ENCODE measurements at places on chromosomes 6 and 20.

- DNase-seq, result no peak
Measured at GRCh38 chr6:2232445-2232844, 13.0 kb downstream of the GMDS start.

GRCh38 chr6:170269151-170269845 lies 21.6 kb downstream of the DLL1 start:
- no peak for DNase-seq

DNA sequence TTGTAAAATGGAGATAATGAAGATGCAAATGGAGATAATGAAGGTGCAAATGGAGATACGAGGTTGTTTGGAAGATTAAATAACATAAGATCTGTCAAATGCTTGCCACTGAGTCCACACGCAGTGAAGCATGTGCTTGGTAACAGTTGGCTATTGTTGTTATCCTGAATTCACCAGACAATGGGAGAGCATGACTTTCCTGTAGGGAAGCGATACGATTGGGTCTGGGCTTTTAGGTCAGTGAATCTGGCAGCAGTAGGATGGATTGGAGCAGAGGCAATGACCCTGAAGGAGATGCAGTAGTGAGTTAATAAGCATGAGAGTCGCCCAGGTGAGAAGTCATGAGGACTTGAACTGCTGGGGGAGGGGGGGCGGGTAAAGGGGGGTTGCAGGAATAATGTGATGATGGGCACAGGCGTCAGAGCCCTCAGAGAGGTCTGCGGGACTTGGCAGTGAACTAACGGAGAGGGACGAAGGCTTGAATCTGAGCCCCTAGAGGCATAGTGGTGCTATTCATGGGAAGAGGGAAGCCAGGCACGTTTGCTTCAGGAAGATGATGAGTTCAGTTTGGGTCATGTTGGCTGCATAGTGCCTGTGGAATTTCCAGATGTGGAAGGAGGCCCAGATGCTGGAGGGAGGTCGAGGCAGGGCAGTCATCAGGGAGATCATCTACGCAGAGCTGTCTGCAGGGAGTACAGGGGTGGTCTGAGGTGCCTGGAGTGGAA lies 55.4 kb downstream of the ZDHHC14 start:
- no peak for DNase-seq

DNA sequence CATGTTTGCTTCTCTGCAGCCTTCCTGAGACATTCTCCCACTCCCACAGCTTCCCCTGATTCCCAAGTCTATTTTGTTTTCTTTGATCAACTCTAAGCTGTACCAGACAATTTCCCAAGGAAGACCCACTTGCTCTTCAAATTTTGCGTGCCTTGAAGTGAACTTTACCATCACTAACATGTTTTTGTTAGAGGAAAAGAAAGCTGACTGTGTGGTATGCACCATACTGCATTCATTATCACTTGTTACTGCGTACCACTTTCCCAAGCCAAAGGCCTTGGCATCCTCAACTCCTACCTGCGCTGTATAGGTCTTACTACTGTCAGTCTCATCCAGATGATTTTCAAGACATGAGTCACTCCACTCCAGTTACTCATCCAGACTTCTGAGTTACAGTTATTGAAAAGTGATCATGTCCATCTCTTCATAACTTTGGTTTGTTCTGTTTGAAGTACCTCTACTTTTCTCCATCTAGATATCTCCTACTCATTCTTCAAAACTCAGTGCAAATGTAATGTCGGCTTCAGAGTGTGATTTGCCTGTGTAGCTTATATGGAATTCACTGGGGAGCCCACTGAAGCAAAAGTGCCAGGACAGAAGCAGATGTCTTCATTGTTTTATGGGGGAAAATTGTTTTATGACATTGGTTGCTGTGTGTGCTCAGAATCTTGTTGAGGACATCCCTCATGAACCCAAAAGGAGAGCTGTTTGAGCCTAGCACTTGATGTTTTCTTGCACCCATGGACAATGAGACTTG lies 5.2 kb downstream of the RPS12 start:
- DNase-seq, result no peak

GRCh38 chr6:166779381-166779780 lies 152.3 kb upstream of the RPS6KA2 start:
- no peak for DNase-seq

GRCh38 chr6:35415065-35415891 lies 36.9 kb upstream of the FANCE start:
- no peak for DNase-seq

DNA sequence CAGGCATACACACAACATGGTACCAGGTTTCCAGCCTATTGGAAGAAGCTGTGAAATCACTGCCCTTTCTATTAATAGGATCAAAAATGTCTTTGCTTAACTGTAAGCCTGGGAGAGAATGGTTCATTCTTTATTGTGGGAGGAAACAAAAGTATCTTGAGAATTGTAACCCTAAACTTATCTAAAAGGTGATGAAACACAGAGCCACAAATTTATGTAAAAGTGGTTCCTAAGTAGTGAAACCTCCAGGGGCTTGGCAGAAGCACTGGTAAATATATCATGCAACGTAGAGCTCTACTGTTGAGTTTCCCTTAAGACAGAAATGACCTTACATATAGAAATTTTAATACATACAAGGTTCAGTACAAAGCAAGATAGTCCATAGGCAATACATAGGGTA lies 17.2 kb upstream of the NOX3 start:
- no peak for DNase-seq

DNA sequence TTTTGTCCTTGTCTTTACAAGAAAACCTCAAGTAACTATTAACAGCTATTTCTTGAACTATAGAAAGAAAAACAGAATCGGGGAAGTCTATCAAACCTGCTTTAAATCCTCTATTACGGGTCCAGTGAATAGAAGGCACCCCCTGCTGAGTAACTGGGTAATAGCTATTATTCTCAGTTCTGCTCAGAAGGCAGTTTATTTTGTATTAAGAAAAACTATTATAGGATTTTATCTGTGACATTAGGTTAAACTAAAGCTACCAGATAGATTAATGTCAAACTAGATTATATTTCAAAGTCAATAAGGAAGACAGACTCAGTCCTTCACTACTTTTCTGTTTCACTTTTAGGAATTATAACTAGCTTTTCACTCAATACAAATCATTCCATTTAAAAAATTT lies 93.7 kb downstream of the DST start:
- no peak for DNase-seq

DNA sequence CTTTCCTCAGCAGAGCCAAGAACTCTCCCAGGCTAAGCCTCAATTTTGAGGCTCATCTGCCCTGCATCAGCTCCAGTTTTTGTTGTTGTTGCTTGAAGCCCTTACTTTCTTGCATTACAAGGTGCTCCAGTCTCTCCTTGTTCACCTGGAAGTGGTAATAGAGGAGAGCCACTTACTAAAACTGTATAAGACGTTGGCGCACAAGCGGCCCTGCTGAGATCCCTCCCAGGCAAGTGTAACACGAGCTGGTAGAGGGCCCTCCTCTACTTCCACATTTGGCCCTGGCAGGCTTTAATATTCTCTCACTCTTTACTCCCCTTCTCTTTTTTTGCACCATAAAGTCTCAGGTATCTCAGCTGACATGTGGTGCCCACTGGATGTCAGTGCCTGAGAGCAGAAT lies 19.5 kb downstream of the GCM2 start:
- DNase-seq, result no peak

DNA sequence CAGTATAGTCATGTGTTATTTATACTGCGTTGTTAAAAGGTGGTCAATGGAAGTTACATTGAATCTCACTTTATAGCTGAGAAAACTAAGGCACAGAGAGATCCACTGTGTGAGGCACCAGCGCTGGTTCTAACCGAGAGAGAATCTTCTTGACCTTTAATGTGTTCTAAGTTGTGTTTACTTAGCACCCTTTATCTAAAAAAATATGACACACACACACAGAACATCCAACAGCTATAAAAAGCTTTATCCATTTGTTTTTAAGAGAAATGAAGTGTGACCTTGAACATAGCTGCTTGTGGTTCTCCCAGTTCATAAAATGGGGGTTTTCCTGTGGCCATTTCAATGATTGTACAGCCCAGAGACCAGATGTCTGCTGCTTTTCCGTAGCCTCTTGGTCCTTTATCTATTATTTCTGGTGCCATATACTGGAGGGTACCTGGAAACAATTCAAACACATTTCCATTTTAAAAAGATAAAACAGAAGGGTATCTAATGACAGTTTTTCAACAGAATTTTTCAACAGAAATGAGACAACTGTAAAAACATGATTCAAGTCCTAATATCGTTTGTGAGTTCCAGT lies 54.8 kb upstream of the MAP7 start:
- DNase-seq, result no peak

DNA sequence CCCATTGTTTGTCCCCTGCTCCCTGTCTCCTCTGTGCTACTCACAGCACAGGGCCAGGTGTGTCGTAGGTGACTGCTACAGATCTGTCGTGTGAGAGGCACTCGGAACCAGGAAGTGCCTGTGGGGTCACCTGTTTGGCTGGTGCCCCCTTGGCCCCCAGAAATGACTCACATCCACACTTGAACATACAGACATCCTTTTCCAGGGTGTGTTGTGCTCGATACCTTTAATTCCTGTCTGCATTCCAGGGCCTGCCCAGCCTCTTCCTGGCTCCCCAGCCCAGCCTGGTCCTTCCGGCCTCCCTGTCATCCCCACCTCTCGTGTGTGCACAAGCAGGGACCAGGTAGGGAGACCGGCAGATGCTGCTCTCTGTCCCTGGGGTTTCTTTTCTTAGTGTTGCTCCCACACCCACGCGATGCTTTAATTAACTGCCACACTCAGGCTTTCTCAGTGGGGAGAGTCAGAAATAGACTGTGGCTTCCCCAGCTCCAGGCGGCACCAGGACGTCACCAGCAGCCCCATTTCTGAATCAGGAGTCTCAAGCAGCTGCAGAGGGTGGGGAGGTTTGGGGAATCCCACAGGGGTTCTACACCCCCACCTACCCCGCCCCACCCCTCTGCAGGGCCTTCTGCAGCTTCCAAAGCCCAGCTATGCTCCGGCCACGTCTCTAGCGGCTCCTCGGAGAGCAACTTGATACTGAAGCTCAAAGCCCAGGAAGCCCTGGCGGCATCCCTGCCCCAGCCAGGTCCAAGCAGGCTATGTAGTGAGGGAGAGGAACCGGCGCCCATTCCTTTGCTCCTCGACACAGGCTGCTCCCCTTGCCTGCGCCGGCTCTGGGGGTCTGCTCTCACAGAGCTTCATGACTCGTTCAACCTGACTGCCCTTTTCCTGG lies 102.2 kb downstream of the SYCP2 start:
- DNase-seq, result no peak

DNA sequence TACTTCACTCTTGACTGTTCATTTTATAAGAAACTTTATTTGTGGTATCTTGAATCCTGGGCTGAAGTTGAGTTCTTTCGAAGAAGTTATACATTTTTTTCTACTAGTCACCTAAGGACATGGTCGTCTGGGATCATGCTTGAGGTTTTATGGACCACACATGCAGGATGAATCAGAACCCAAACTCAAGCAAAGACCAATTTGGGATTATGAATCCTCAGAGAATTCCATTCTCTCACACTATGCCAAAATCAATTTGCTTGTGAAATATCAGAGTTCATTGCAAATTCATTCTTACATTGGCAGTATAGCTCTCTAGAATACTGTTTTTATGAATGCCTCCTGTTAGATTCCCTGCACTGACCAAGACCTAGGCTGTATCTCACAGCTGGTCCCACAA lies 114.3 kb upstream of the HDAC2 start:
- no peak for DNase-seq

DNA sequence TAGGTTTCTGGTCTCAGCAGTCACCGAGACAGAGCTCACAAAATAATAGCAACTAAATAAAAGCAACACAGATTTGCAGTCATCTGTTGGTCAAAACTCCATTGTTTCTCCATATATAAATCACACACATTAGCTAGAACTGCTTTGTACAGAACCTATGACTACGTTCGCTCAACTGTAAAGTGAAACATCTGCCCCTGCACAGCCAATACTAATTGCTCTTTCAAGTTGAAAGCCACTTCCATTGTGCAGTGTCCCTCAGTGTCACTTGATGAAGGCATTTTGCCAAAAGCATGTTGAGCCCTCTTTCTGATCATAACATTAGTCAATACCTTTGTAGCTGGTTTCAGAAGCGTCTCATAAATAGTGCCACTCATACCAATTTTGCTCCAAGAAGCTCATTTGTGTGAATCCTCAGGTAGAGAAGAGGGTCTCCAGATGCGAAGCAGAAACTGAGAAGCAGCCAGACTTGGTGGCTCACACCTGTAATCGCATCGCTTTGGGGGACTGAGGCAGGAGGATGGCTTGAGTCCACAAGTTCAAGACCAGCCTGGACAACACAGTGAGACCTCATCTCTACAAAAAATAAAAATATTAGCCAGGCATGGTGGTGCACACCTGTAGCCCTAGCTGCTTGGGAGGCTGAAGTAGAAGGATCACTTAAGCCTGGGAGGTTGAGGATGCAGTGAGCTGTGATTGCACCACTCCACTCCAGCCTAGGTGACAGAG lies 68.9 kb downstream of the PERP start:
- DNase-seq, result no peak

GRCh38 chr6:43075670-43076463 lies at the start of gene PTK7:
PTK7 (plus strand) TSS chr6:43076314; CDS start chr6:43076489, 175 bp downstream.
- DNase-seq, result no peak

DNA sequence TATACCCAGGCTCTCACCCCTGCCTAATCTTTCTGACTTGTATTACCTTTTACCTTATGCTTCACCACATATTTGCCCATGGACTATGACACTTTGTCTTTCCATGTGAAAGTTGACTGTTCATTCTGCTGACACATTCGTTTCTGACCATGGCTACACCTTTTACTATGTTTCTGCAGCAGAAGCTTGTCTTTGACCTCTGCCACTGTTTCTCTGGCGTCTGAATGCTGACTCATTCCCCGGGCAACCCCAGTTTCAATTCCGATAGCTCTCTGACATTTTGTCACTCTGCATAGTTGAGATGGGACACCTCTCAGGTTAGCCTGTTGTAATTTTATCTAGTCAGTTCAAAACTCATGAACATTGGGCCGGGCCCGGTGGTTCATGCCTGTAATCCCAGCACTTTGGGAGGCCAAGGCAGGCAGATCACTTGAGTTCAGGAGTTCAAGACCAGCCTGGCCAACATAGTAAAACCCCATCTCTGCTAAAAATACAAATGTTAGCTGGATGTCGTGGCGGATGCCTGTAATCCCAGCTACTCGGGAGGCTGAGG lies 50.7 kb downstream of the SLC26A8 start:
- DNase-seq, result no peak

GRCh38 chr20:60691966-60692615 lies 560.0 kb upstream of the CDH4 start:
- DNase-seq, result no peak

DNA sequence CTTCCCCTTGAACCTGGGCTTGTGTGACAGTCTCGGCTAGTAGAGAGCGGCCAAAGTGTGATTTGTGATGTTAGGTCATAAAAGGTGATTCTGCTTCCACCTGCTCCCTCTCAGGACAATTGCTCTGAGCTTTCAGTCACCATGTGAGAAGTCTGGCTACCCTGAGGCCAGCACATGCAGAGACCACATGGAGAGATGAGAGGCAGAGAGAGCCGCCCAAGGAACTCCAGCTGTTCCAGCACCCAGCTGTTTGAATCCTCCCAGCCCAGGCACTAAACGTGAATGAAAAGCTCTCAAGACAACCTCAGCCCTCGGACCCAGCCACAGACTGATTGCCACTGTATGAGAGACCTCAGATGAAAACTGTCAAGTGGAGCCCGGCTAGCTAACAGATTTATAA lies 143.4 kb upstream of the EEF1E1 start:
- DNase-seq, result no peak

GRCh38 chr6:90459225-90459758 lies 127.6 kb downstream of the MAP3K7 start:
- no peak for DNase-seq
